ENCODE measurements at places on chromosomes 3 and 15.

GRCh38 chr3:108110934-108111333 is 20.1 kb upstream of the CD47 start:
- no peak for DNase-seq

GRCh38 chr3:59450946-59451763 is 401.3 kb upstream of the CFAP20DC start:
- DNase-seq: no peak

DNA sequence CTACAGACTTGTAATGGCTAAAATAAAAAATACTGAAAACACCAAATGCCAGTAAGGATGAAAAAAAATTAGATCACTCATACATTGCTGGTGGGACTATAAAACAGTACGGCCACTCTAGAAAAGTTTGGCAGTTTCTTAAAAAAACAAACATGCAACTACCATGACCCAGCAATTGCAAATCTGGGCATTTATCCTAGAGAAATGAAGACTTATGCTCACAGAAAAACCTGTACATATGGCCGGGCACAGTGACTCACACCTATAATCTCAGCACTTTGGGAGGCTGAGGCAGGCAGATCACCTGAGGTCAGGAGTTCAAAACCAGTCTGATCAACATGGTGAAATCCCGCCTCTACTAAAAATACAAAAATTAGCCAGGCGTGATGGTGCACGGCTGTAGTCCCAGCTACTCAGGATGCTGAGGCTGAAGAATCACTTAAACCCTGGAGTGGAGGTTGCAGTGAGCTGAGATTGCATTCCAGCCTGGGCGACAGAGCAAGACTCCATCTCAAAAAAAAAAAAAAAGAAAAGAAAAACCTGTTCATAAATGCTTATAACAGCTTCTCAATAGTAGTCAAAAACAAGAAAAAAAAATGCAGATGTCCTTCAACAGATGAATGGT is 5.6 kb downstream of the TP53BP1 start:
- DNase-seq: no peak

DNA sequence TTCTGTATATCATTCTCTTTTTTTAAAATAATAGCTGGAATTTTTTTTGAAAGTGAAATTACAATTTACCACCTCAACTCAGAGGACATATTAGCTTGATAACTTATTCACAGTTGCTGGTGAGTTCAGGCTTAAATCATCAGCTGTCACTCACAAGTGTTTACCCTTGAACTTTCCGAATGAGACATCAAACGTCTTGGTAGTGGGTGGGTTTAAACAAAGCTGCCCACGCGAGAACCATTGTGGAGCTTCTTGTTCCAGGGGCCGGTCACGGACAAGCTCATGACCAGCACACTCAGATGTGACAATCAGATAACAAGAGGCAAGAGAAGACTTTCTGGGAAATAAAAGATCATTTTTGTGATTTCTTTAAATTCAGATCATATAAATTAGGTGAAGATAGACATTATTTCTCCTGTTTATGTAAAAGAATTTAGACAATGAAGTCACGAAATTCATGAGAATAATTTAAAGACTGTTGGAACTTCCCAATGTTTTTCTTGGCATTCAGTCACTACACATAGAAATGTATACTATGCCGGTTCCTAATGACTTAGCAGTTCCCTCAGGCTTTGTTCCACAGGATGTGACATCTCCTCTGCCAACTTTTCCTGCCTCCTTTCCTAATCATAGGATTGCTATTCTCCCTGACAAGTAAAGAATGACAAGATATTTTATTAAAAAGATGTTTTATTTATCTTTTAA is 29.3 kb downstream of the BTD start:
- DNase-seq: no peak

GRCh38 chr3:72630327-72630968 is 217.8 kb downstream of the SHQ1 start:
- DNase-seq: no peak

DNA sequence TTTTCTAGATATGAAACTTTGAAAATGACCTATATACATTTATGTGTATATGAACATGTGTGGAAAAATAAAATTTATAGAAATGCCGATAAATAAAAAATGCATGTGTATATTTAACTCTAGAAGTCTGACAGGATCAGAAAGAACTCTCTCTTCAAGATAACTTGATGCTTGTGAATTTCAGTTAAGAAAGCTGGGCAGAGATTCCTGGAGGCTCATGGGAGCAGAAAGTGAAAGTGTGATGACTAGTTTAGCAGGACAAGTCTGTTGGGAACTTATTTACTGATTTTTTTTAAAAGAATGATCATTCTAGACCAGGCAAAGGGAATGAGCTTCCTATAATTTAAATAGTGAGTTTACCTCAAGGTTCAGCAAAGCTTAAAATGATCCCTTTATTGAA is 81.5 kb upstream of the KCNAB1 start:
- DNase-seq: no peak

DNA sequence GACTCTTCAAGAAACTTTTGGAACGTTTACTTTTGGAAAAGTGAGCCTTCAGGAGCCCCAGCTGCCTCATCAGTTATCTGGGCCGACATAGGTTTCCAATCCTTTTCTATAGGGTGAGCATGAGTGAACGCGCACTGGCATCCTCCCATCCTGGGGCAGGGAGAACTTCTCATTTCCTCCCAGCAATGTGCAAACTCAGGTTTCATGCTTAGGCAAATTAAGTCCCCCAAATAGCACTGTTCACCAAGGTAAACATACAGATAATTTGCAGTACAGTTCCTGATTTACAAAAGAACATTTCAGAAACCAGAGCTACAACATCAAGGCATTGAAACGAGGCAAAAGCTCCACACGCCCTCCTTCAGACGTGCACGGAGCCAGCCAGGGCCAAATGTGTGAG is 333.5 kb upstream of the NR2E3 start:
- DNase-seq: no peak

GRCh38 chr15:58070801-58071418 is 5.4 kb upstream of the ALDH1A2 start:
- peak; percentile 64 for DNase-seq

GRCh38 chr3:135487261-135487660 is 478.3 kb upstream of the PPP2R3A start:
- DNase-seq: no peak

DNA sequence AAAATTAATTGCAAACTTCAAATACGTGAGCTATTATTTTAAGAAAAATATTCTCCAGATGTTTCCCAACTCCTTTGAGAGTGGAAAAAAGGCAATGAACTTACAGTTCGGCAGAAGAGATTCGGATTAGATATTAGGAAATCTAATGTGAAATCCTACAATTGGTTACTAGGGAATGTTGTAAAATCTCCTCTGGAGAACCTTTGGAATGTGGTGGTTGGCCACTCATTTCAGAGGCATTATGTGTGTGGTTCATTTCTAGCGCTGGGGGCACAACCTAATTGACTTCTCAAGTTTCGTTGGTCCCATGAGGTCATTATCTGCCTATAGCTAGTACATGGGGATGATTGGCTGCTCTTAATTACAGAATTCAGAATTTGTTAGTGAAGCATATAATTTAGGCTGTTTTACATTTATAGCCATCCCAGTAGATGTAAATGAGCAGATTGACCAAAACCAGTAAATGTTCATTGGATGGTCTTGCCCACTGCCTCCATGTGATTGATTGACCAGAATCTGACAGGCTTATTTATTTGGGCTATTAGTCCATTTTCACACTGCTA is 34.6 kb upstream of the CMSS1 start:
- no peak for DNase-seq

DNA sequence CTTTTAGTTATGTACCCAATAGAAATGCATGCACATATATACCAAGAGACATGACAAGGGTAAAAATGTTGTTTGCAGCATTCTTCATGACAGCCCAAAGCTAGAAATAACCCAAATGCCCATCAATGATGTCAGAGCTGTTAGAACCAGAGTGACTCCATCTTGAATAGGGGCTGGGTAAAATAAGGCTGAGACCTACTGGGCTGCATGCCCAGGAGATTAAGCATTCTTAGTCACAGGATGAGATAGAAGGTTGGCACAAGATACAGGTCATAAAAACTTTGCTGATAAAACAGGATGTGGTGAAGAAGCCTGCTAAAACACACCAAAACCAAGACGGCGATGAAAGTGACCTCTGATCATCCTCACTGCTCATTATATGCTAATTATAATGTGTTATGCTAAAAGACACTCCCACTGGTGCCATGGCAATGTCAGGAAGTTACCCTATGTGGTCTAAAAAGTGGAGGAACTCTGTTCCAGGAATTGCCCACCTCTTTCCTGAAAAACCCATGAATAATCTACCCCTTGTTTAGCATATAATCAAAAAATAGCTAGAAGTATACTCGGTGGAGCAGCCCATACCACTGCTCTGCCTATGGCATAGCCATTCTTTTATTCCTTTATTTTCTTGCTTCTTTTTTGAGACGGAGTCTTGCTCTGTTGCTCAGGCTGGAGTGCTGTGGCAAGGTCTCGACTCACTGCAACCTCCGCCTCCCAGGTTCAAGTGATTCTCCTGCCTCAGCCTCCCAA is 32.9 kb downstream of the ZBTB11 start:
- DNase-seq: no peak

GRCh38 chr3:16346413-16347081 is 81.5 kb downstream of the OXNAD1 start:
- no peak for DNase-seq

DNA sequence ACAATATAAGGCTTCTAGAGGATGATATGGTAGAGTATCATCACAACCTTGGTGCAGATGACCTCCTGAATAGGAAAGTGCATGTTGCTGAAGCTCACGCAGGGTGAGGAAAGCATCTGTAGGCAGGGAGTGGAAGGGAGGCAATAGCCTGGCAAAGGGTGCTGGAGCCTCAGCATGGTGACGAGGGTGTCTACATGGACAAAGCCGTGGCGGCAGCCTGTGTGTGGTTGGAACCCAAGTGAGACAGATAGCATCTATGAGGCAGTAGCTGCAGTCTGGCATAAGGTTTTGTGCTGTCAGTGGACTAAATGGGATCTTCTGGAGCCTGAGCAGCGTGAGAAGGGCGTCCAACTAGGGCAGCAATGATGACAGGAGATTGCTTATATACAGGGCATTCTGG is 132.5 kb downstream of the DLG1 start:
- no peak for DNase-seq

DNA sequence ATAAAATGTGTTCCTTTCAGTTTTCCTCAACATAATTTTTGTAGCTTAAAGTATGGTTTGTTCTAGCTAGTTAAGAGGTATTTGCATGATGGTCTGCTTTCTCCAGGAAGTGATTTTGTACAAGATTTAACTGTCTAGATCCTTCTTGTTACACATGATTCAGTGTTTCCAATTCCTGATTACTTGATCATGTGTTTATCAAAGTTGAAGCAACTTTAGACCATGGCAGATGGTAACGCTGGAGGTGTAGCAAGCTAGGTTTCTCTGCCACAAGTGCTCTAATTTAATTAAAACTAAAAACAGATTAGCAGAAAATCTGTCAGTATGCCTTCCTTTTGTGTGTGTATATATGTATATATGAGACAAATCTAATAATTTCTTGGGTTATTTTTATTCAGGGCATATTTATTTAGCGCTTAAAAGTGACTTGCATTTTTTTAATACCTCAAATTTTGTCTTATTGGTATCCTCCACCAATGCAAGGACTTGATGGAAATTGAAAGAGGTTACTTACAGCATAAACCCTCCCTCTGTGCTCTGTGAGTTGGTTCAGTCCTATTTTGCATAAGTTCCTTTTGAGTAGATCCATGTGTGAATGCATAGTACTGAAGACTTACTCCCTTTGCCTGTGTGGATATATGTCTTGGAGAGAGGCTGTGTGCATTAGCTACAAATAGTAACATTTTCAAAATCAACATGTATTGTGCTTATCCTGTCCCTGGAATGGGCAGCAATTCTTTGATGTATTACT is 157.3 kb upstream of the CGNL1 start:
- no peak for DNase-seq

DNA sequence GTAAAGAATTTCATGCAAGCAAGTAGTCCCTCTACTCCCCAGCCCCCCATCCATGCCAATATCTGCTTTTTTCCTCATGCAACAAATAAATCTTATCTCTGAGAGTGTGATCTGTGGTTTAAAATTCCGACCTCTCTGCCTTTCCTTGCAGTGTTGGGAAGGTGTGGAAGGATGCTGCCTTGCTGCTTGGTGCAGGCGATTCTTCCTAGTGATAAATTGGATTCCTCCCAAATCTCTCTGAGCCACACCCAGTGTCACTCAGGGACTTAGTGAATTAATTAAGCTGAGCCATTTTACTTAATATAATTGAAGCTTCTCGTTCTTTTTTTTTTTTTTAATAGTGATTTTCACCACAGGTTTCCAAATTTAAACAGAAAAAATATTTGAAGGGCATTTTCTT is 3.4 kb downstream of the GAP43 start:
- DNase-seq: no peak

DNA sequence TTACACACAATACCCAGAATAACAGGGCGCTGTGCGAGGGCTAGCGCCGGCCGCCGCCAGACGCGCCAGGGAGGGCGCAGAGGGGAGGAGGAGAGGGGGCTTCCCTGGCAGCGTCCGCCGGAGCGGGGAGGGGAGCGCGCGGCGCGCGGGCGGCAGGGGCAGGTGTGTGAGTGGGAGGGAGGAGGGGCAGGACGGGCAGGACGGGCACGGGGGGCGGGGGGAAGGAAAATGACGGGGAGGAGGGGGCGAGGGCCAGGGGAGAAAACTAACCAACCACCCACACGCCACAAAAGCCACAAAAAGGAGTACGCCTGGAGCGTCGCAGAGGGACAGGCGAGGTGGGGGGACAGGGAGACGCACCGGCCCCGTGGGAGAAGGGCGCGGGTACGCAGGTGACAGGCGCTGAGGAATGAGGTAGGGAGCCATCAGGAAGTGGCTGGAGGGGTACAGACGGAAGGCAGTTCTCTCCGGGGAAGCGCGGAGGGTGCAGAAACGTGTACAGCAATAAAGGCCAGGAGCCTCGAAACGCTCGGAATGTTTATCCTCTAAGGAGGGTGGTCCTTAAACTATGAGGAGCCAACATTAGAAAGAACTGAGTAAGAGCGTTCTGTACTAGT is 610 bp upstream of the SATB1 start:
- peak; percentile 27 for DNase-seq

GRCh38 chr3:124605781-124606579 is 124.3 kb upstream of the UMPS start:
- DNase-seq: no peak

DNA sequence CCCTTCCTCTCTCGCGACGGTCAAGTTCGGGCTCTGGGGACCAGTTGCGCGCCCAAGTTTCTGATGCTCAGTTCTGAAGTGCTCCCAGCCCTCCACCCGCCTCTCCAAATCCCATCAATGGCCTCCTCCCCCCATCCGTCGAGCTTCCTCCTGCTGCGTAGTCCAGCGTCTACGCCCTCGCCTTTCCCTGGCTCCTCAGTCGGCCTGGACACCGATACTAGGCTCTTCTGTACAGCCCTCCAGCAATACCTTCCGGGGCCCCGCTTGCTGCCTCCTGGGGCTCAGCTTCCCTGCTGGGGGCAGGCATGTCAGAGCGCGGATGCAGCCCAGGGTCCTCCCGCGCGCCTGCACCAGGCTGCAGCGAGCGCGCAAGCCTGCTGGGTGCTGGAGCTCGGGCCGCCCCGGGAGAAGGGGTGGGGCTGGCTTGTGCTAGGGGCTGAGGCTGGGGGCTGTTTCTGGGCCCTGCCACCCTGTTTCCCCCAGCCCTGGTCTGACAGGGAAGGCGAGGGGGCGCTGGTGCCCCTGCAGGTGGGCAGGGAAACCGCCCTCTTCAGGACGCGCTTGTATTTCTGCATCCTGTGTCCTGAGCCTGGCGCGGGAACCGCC is 353.3 kb upstream of the SUCLG2 start:
- DNase-seq: peak; percentile 43

GRCh38 chr3:185934767-185935464 is 2.9 kb downstream of the TRA2B start:
- DNase-seq: no peak

- no peak for DNase-seq
Observed at GRCh38 chr3:53837331-53837730, 8.9 kb downstream of the CHDH start.

GRCh38 chr3:147756476-147756875 is 347.3 kb downstream of the ZIC1 start:
- DNase-seq: no peak

Measured in posterior cingulate gyrus (tissue), 11 donors.